ENCODE measurements at places on chromosomes 5 and 9. TPM values are rescaled to one million over a fixed set of nuclear protein-coding genes. Genes with fewer than 3 reads are reported as not detected.
A peak's percentile ranks its signal among the peaks of the same experiment; 100 is the strongest.

CD274 gene
- 14.7 TPM for total RNA-seq

MXD3 gene
- 2.3 TPM for total RNA-seq

SNAPC3 gene
- 32.2 TPM for total RNA-seq

SLC22A4 gene
- total RNA-seq: 2.0 TPM

ALDOB gene
- 0.41 TPM for total RNA-seq

LECT2 gene
- not detected for total RNA-seq

PFN3 gene
- not detected for total RNA-seq

FAM221B gene
- not detected for total RNA-seq

IL5 gene
- not detected for total RNA-seq

KIF4B gene
- not detected for total RNA-seq

CLK4 gene
- 20.0 TPM for total RNA-seq

LRRC19 gene
- total RNA-seq: not detected

PCDHA3 gene
- not detected for total RNA-seq

OR1J2 gene
- not detected for total RNA-seq

TMC1 gene
- 0.25 TPM for total RNA-seq

- H3K27me3 ChIP-seq: peaks cover 98% of the 10 kb centered on the region
- H3K4me1 ChIP-seq: peaks cover 10% of the 10 kb centered on the region
- H3K36me3 ChIP-seq: no peaks in the 10 kb centered on the region
- no peak overlapping the region for H3K4me3 ChIP-seq
- no peak overlapping the region for H3K27ac ChIP-seq
- DNase-seq: no peak
These were observed 10.2 kb upstream of the TIFAB start for GRCh38 chr5:135462304-135462703.

DNA sequence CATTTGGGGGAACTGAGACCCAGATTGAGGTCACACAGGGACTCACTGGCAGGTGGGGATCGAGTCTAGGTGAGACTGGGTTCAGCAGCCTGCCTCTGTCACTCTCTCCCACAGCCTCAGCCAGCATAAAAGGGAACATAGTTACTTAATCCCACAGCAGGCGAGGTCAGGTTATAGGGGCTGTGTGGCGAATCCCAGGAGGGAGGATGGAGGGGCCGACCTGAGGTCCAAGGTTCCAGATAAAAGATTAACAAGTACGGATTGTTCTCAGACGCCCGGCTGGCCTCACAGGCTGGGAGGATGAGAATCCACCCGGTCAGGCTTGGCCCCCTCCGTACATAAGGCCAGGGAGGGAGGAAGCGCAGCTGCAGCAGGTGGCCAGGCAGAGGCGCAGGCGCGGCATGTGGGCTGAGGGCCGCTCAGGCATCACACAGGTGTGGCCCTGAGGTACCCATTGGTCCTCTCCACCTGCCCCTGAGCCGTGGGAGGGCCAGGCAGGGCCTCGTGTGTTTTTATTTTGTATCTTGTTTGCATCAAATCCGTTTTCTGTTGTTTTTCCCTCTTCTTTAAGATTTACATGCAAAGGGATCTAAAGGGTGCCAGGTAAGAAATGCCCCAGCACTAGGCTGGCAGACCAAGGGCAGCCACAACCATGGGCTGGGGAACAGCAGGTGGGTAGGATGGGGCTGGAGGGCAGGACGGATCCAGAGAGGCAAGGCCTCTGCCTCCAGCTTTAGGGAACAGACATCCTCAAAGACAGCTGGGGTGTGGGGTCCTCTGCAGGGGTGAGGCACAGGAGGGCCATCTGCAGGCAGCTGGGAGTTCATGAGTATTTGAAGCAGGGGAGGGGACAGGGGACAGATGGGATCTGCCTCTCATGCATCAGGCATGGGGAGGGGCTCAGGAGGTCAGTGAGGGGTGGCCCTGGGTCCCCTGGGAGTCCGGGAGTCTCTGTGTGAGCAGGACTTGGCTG is 3.6 kb downstream of the SUSD3 start:
- H3K36me3 ChIP-seq: no peaks in the 10 kb centered on the region
- H3K27me3 ChIP-seq: peaks cover 45% of the 10 kb centered on the region
- DNase-seq: no peak
- peaks cover 25% of the 10 kb centered on the region for H3K4me1 ChIP-seq

- H3K4me1 ChIP-seq: no peaks in the 10 kb centered on the region
- no peak overlapping the region for H3K27ac ChIP-seq
- no peak for DNase-seq
- H3K36me3 ChIP-seq: no peaks in the 10 kb centered on the region
- no peaks in the 10 kb centered on the region for H3K27me3 ChIP-seq
These were observed 71.0 kb upstream of the SEMA6A start for GRCh38 chr5:116645627-116646026.

GRCh38 chr5:124733329-124733650 is 13.1 kb downstream of the ZNF608 start:
- DNase-seq: no peak
- no peaks in the 10 kb centered on the region for H3K27me3 ChIP-seq
- no peak overlapping the region for H3K27ac ChIP-seq
- peaks cover 49% of the 10 kb centered on the region for H3K4me1 ChIP-seq
- H3K4me3 ChIP-seq: no peak overlapping the region
- no peaks in the 10 kb centered on the region for H3K36me3 ChIP-seq

- H3K4me3 ChIP-seq: no peak overlapping the region
- no peak for DNase-seq
- H3K36me3 ChIP-seq: peaks cover 70% of the 10 kb centered on the region
- H3K27ac ChIP-seq: no peak overlapping the region
These were observed 12.1 kb upstream of the HAUS6 start for GRCh38 chr9:19114680-19115270.

GRCh38 chr9:81682797-81683196 is 6.5 kb downstream of the TLE1 start:
- no peak overlapping the region for H3K27ac ChIP-seq
- H3K4me3 ChIP-seq: peak overlapping the region; percentile 34
- peaks cover 62% of the 10 kb centered on the region for H3K4me1 ChIP-seq
- H3K36me3 ChIP-seq: peaks cover 10% of the 10 kb centered on the region

GRCh38 chr9:134195558-134195957 is 31.2 kb upstream of the RNU6ATAC start:
- no peak overlapping the region for H3K4me3 ChIP-seq
- H3K4me1 ChIP-seq: no peaks in the 10 kb centered on the region
- H3K27me3 ChIP-seq: no peaks in the 10 kb centered on the region
- H3K36me3 ChIP-seq: no peaks in the 10 kb centered on the region
- H3K27ac ChIP-seq: no peak overlapping the region

GRCh38 chr5:67639313-67639712 is 442.7 kb upstream of the CD180 start:
- H3K36me3 ChIP-seq: no peaks in the 10 kb centered on the region
- no peak overlapping the region for H3K4me3 ChIP-seq
- peak; percentile 61 for DNase-seq
- H3K4me1 ChIP-seq: peaks cover 37% of the 10 kb centered on the region

DNA sequence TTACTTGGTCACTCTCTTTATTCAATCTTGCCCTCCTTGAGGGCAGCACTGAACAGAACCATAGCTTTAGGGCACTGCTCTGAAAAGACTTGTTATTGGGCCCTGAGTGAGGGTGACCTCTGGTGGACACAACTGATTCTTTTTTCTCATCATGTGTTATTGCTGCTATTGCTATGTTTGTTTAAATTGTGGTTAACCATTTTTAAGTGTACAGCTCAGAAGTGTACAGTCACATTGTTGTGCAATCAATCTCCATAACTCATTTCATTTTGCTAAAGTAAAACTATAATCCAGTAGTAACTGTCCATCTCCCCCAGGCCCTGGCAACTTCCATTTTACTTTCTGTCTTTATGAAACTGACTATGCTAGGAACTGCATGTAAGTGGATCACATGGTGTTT is 351.1 kb upstream of the RIOK2 start:
- no peaks in the 10 kb centered on the region for H3K4me1 ChIP-seq
- no peak overlapping the region for H3K4me3 ChIP-seq
- H3K36me3 ChIP-seq: no peaks in the 10 kb centered on the region
- no peak for DNase-seq
- H3K27me3 ChIP-seq: no peaks in the 10 kb centered on the region
- no peak overlapping the region for H3K27ac ChIP-seq

DNA sequence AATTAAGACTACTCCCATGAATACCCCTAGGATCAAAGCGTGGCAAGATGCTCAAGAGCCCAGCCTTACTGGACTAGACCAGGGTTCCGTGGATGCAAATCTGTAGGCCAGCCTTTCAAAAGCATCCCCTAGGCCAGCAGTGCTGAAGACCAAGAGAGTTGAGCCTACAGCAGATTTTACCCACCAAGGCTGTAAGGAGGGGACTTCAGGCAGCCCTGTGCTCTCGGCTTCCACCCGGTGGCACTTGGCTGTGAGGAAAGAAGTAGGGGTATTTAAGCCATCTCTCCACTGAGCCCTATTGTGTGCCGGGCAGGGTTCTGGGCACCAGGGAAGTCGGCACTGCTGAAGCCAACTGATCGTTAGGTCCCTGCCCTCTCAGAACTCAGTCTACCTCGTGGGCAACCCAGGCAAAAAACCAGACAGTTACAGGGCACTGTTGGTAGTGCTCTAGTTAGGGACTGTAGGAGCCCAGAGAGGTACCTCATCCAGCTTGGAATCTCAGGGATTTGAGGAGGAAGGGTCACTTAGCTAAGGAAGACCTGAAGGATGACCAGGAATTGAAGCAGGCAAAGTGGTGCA is 25.5 kb downstream of the TCF7 start:
- peak; percentile 13 for DNase-seq
- H3K4me3 ChIP-seq: no peak overlapping the region

DNA sequence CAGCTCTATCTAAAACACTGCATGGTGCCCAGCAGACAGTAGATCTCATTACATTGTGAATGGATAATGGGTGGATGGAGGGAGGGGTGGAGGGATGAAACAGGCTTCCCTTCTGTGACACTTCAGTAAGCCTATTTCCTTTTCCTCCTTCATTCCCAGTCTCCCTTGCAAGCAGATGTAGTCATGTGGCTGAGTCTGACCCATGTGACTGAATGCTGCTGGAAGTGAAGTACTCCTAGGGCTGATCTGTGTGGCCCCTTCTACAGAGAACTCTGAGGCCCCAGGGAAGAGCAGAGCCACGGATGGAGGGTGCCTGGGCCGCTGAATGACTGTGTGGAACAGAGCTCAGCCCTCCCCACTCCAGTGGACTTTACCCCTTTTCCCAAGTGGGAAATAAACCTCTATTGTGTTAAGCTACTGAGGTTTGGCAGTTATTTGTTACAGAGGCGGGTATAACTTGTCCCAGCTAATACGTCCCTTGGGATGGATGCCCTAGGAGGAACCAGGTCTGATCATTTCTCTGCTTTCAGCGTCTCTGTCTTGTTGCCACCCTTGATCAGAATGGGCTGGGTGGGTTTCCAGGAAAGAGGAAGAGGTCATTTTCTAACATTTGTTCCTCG is 176.1 kb upstream of the MVB12B start:
- DNase-seq: no peak
- peaks cover 25% of the 10 kb centered on the region for H3K27me3 ChIP-seq
- H3K4me1 ChIP-seq: peaks cover 10% of the 10 kb centered on the region
- H3K27ac ChIP-seq: no peak overlapping the region
- no peak overlapping the region for H3K4me3 ChIP-seq
- H3K36me3 ChIP-seq: no peaks in the 10 kb centered on the region

DNA sequence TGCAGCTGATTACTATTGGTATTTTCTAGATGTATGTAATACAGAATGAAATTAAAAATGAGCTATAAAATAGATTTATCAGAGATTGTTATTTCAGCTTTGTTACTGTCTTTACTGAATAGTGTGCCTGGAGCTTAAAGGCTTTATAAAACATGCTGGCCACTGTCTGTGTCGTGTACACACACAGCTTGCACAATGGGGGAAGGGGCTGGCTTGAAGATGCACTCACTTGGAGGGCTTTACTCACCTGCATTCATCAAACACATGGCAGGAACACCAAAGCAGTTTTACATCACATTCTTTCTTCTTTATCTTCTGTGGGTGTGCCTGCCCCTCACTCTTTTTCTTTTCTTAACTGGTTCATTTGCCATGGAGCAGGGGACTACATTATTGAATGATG is 60.9 kb downstream of the TLE4 start:
- no peaks in the 10 kb centered on the region for H3K36me3 ChIP-seq
- no peak overlapping the region for H3K27ac ChIP-seq
- no peaks in the 10 kb centered on the region for H3K27me3 ChIP-seq
- no peak overlapping the region for H3K4me3 ChIP-seq

DNA sequence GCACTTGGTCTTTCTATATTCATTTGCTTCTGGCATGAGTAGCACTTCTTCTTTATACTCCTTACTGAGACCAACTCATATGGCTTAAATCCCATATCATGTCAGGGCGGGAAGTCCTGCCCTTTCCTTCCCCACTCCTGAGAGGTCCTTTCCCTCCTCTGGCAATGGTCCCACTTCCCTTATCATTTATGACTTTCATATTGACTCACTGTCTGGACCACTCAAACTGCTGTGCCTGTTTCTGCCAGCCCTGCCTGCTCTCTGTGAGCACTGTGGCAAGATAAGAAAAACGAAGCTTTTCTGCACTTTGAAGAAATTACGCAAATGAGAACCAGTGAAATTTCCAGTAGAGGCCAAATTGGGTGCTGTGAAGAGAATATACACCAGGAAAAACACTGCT is 58.1 kb downstream of the ZNF474 start:
- H3K4me3 ChIP-seq: no peak overlapping the region
- H3K27ac ChIP-seq: peak overlapping the region; percentile 31
- H3K36me3 ChIP-seq: no peaks in the 10 kb centered on the region
- no peak for DNase-seq
- H3K4me1 ChIP-seq: peaks cover 43% of the 10 kb centered on the region
- H3K27me3 ChIP-seq: peaks cover 4% of the 10 kb centered on the region

- no peaks in the 10 kb centered on the region for H3K36me3 ChIP-seq
- no peaks in the 10 kb centered on the region for H3K4me1 ChIP-seq
- H3K27ac ChIP-seq: no peak overlapping the region
- no peak for DNase-seq
- no peaks in the 10 kb centered on the region for H3K27me3 ChIP-seq
These were observed 23.2 kb upstream of the RCL1 start for GRCh38 chr9:4769321-4770080.

- H3K4me3 ChIP-seq: no peak overlapping the region
- H3K36me3 ChIP-seq: no peaks in the 10 kb centered on the region
- peaks cover 5% of the 10 kb centered on the region for H3K4me1 ChIP-seq
- no peak overlapping the region for H3K27ac ChIP-seq
- DNase-seq: no peak
These were observed 145.9 kb downstream of the CARTPT start for GRCh38 chr5:71864730-71865601.

GRCh38 chr9:30120666-30121065 is 2263.8 kb upstream of the ACO1 start:
- no peaks in the 10 kb centered on the region for H3K27me3 ChIP-seq
- no peaks in the 10 kb centered on the region for H3K36me3 ChIP-seq
- H3K27ac ChIP-seq: no peak overlapping the region
- no peaks in the 10 kb centered on the region for H3K4me1 ChIP-seq
- no peak for DNase-seq

DNA sequence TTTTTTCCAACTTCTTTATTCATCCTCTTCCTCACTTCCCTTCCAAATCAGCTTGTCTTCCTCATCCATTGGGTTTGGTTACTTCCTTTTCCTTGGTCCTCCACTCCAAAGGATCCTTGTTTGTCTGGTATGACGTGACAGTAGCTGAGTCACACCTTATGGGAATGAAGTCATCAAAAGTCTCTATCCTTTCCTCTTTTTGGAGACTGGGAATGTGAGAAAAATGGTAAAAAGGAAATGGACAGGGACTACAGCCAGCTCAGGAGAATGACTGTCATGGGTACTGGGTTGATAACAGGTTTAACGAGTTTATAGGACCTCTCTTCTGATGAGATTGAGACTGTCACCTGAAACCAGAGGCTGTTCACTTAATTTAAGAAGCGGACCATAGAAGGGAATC is 76.2 kb upstream of the MYO10 start:
- H3K4me3 ChIP-seq: no peak overlapping the region
- no peak overlapping the region for H3K27ac ChIP-seq
- no peaks in the 10 kb centered on the region for H3K36me3 ChIP-seq
- no peaks in the 10 kb centered on the region for H3K4me1 ChIP-seq

Measured in left ventricle myocardium inferior (tissue), 1 donor.